NCI-H2081 treated with DMSO at 0.1 percent for 48 hours (cell line): ENCODE measurements at places on chromosomes 2 and 18.

- DNase-seq = no peak
Observed at GRCh38 chr18:56067969-56068671, 480.1 kb upstream of the TCF4 start.

DNA sequence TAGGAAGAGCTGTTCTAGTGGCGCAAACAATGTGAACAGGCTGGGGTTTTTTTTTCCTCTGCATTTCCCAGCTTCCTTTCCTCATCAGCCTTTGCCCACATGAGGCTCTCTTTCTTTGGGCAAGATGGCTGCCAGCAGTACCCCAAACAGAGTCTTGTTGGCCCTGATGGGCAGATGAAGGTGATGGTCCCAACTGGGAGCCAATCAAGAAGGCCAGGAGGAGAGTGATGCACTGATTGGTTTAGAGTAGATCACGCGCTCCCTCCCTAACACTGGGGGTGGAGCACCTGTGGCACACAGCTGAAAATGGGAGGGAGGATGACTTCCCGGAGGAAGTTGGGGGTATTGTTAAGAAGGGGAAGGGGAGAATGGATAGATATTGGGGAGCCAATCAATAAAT, 96.3 kb upstream of the FZD7 start:
- no peak for DNase-seq

DNA sequence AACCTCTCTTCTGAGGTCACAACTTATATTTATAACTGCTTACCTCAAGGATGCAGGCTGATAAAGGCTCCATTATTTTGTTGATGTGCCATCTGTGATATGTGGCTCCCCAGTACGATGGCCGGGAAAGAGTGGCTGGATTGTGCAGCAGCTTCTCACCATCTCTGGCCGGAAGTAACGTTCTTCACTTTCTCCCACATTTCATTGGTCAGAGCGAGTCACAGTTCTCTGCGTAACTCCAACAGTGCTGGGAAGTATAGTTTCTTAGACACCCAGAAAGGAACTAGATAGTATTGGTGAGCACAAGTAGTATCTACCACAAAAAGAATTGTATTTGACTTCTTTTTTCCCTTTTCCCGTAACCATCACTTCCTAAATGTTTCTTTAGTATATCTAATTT, 28.7 kb downstream of the ZSWIM2 start:
- no peak for DNase-seq

- no peak for DNase-seq
Observed at GRCh38 chr2:223815186-223815883, 22.0 kb downstream of the AP1S3 start.

- DNase-seq = no peak
Observed at GRCh38 chr2:204917089-204917701, 371.9 kb downstream of the PARD3B start.

DNA sequence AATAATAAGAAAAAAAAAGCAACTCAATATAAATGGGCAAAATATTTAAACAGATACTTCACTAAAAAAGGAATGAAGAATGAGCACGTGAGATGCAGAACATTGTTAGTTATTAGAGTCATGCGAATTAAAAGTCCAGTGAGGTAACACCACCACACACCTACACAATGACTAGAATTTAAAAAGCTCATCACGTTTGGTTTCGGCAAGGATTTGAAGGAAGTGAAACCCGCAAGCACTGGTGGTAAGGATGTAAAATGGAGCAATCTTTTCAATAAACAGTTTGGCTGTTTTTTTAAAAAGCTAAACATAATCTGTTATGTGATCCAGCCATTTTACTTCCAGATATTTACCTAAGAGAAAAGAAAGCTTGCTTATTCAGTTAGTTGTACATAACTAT, 1181.6 kb upstream of the CELF4 start:
- no peak for DNase-seq

GRCh38 chr2:178392215-178392614, 58.8 kb downstream of the PRKRA start:
- no peak for DNase-seq

GRCh38 chr2:28995765-28996750, 15.0 kb downstream of the TOGARAM2 start:
- DNase-seq = no peak

DNA sequence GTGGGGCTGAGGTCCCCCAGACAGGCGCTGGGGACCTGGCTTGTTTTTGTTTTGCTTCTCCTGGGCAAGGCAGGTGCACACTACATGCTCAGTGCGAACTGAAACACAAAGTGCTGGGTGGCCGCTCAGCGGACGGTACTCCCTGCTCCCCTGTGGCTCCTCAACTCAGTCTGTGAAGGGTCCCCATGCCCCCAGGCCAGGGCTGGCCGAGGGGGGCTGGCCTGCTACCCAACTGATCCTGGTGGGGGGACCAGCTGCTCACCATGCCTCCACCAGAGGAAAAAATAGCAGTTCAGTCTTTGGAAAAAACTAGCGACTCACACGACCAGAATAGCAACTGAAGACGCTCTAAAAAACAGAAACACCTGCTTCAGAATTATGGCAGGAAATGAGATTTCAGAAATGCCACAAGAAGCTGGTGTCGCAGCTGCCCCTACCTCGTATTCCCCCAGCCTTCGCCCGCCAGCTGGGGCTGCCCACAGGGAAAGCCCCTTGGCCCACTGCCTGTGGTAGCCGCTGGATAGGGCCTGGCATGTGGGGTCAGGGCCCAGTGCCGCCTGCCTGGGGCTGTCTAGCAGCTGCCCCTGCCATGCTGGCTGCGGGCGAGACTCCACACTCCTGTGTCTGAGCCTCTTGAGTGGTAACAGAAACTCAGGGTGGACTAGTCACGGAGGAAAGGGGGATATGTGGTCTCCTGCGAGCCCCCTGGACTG, 43.7 kb downstream of the MEX3C start:
- no peak for DNase-seq

- no peak for DNase-seq
Observed at GRCh38 chr2:125254010-125254409, 1228.9 kb downstream of the CNTNAP5 start.

- no peak for DNase-seq
Observed at GRCh38 chr18:49849331-49850217, 36.2 kb upstream of the ACAA2 start.

DNA sequence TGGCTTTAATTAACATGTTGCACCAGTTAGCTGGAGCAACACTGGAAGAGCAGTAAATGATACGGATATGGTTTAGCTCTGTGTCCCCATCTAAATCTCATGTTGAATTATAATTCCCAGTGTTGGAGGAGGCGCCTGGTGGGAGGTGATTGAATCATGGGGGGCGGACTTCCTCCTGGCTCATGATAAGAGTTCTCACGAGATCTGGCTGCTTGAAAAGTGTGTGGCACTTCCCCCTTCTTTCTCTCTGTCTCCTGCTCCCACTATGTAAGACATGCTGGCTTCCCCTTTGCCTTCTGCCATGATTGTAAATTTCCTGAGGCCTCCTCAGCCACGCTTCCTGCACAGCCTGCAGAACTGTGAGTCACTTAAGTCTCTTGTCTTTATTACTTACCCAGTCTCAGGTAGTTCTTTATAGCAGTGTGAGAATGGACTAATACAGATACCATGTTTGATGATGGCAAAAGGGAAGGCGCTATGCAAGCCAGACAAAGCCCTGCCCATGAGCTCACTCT, 963.6 kb downstream of the SOCS6 start:
- DNase-seq = no peak

DNA sequence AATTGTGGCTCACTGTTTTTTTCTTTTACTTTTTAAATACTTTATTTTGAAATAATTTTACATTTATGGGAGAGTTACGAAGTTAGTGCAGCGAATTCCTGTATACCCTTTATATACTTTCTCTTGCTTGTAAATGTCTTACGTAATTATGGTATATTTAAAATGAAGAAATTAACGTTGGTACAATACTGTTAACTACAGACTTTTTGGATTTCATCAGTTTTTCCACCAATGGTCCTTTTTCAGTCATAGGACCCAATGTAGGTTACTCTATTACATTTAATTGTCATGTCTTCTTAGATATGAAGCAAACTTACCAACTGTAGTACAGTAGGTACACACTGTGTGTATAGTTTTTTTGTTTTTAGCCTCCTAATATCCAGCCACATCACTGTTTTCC, 76.3 kb downstream of the BOLA3 start:
- DNase-seq = no peak

DNA sequence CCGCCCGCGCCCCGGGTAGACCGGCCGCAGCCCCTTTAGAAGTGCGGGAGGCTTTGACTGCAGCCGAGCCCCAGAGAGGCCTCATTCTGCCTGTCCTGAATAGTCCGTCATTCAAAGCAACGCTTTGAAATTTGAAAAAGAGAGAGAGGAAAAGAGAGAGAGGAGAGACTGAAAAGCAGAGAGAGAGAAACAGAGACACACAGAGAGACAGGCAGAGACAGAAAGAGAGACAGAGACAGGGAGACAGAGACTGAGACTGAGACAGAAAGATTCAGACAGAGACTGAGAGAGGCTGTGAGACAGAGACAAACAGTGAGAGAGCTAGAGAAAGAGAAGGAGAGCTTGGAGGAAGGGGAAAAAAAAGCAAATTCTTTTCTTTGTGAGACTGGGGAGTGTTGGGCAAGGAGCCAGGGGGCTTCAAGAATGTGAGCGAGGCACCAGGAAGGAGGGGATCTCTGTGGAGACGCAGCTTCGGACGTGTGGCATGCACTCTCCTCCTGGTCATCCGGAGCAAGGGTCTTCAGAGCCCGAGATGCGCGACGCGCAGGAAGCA, 73.1 kb downstream of the MYCN start:
- DNase-seq = no peak

GRCh38 chr2:148338541-148338940, 306.0 kb upstream of the EPC2 start:
- DNase-seq = no peak

DNA sequence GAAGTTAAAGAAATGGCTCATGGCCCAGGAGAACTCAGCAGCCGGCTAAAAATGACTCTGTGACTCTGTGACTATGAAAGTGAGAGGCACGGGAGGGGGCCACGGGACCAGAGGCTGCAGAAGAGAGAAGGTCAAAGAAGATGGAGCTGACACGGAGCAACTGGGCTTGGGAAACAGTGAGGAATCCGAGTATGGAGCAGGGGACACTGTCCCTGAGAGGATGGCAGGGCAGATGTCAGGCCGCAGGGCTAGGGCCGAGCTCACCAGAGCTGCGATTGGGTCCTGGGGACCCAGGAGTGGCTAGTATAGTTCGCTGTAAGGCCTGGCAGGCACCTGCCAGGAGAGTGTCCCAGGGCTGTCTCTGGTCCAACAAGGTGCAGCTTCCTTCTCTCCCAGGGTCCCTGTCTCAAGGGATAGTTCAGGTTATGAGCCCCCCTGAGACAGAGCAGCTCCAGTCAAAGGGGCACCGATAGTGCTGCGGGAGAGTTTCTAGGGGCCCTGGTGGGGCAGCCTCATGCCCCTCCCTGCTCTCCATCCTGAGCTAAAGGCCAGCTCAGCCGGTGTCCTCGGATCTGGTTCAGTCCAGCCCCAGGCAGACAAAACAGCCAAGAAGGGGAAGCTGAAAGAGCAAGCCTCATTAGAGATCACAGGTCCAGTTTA, 42.7 kb downstream of the CIB4 start:
- no peak for DNase-seq

- no peak for DNase-seq
Observed at GRCh38 chr2:77008853-77009252, 513.3 kb downstream of the LRRTM4 start.

DNA sequence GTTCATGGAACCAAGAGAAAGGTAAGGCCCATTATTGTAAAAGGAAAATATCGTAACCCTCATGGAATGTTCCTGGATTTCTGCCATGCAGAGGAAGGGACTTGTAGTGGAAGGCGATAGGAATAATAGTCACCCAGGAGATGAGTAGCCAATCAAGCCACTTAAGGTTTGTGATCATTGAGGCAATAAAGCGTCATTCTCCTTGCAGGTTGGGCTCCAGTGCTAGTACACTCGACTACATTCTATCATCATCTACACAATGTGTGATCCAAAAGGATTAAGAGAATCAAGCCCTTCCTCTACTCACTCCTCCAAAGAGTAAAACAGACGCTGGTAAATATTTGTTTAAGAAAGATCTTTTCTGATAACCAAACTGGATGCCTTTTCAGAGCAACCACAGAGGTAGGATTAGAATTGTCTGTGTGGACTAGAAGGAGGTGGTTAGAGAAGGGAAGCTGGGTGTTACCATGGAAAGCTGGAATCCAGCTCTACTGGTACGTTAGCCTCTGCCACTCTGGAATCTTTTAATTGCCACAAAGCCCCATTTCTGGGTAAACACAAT, 245.7 kb downstream of the IKZF2 start:
- DNase-seq = no peak

GRCh38 chr2:237708491-237708890, 81.1 kb downstream of the LRRFIP1 start:
- no peak for DNase-seq

- no peak for DNase-seq
Observed at GRCh38 chr2:181673173-181673572, 7.1 kb downstream of the NEUROD1 start.

GRCh38 chr18:49431165-49431962, 29.1 kb downstream of the DYM start:
- DNase-seq = no peak

GRCh38 chr2:40404517-40404916, 47.4 kb downstream of the SLC8A1 start:
- DNase-seq = no peak

DNA sequence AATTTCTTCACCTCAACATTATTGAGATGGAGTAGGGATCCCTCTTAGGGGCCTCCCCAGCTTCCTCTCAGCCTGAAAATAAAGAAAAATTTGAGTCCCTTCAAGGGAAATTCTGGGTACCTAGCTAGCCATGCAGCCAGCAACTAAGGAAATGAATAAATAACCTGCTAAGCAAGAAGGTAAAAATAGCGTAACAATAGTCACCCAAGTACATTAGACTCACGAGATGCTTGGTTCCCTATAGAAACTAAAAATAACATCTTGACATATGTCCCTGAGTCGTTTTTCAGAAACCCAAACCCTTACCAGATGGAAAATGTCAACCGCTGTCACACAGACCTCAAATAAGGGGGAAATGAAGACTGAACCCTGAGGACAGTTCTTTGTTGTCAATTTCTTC, 51.9 kb downstream of the CACNB4 start:
- no peak for DNase-seq

GRCh38 chr2:111618226-111618977, 265.6 kb downstream of the ANAPC1 start:
- DNase-seq = no peak

- DNase-seq = no peak
Observed at GRCh38 chr2:135257383-135258090, 205.4 kb downstream of the RAB3GAP1 start.

DNA sequence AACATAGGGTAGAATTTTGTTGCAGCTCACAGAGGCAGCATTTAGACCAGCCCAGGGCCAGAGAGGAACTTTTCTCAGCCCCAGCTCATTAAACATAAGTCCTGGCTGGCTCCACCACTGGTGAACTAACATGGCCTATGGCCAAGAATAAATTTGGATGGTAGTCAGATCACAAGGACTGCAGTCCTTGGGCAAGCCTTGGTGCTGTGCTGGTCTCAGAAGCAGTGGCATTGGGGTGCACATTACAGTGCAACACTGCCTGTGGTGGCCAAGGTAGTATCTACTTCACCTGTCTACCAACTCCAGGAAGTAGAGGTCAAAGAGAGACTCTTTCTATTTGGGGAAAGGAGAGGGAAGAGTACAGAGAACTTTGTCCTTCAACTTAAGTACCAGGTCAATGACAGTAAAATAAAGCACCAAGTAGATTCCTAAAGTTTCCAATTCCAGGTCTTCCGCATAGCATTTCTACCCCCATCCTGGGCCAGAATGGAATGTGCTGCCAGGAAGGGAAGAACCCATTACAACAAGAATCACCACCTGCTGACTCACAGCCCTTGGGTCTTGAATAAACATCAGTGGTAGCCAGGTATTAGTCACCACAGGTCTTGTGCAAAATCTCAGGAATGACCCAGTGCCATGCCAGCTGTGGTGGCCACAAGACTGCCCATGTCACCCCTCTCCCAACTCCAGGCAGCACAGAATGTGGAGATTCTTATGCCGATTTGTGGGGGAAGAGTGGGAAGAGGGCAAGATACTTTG, 155.4 kb upstream of the FSIP2 start:
- DNase-seq = no peak
